GM18507 (cell line): ENCODE measurements at places on chromosomes 6 and 20.

DNA sequence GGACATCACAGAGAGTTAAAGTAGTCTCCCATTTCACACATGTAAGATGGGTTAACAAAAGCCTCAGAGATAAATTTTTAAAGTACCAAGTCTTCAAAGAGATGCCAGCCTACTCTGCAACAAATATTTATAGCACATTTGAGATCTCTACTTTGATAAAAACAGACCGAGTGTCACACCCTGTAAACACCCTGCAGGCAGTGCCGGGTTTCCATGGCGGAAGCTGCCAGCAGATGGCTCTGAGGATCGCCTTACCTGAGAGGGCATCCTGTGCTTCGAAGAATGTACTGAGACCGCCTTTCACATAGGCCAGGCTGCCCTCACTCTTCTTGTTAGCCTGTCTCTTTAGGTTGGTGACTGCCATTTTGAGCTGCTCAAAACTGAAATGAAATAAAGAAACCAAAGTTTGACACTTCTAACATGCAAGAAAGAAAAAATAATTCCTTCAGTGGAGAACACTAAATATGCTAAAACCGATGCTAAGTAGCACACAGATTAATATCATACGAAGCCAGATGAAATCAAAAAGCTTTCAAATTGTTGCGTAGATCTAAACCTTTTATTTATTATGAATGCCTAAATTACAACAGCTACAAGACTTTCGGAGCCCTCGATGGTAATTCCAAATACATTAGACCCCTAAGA is 39.3 kb downstream of the HUS1B start:
- no peak for DNase-seq

- no peak for DNase-seq
Measured at GRCh38 chr6:134753001-134753400, 196.9 kb downstream of the ALDH8A1 start.

GRCh38 chr6:39279539-39279938 is 34.7 kb downstream of the KCNK17 start:
- DNase-seq, result no peak

DNA sequence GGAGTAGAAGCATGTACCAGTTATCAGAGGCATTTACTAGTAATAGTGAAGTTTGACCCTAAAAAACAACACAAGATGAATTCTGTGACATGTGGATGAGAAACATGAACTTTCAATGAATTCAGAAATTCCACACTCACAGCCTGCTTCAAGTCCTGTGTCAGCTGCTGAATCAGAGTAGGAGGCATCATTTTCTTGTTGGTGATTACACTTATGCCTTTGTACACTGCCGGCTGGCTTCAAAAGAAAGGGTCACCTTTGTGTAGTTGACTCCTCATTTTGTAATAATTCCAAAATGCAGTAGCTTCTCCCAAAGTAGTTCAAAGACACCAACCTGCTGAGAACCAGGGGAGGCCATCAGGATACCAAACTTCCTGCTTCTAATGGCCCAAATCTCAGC is 165.5 kb downstream of the BACH2 start:
- no peak for DNase-seq

DNA sequence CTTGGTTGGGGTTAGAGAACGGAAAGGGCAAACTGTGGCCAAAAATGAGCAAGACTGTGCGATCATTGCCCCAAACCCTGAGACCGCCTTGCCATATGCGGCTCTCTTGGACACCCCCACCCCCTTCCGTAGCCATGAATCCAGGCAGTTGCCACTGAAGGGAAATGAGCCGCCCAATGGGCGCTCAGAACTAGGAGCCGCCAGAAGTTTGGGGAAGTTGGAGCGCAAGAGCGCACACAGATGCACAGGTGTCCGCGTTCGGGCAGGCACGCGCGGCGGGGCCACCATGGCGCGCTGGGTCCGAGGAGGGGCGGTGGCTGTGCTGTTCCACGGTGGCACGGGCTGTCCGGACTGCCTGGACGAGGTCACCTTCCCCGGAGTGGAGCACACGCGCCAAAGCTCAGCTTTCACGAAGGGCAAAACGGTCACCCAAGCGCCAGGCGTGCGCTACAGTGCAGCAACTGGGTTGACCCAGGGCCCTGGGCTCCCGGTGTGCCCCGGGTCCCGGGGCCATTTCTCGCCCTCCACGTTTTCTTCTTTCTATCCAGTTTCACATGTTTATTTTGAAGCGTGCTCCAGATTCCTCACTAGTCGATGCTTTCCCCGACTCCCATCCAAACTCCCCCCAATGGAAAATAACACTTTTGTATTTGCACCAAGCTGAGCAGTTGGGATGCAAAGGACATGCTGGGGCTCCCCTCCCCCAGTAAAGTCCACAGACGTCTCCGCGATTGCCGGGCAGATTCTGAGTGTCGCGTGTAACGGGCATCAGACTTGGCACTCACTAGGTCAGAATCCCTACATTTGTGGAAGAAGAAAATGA is 906 bp upstream of the PDE10A start:
- no peak for DNase-seq

DNA sequence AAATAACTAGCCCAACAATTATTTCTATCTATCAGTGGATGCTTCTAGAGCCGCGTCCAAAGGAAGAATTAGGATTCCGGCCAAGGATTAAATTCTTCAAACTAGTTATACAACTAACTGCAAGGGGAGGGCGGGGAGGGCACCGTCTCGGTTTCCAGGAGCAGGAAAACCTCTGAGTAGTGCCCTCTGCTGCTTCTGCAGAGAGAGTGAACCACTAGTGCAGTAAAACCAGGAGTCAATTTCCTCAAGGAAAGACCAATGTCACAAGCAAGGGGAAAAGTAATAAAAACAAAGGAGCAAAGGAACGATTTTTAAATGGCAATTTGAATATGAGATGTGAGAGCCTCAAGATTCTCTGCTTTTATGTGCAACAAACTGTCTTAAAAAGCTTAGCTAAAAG is 16.5 kb upstream of the UBE2J1 start:
- no peak for DNase-seq

- DNase-seq, result no peak
Measured at GRCh38 chr6:56541741-56542360, 100.8 kb downstream of the DST start.

DNA sequence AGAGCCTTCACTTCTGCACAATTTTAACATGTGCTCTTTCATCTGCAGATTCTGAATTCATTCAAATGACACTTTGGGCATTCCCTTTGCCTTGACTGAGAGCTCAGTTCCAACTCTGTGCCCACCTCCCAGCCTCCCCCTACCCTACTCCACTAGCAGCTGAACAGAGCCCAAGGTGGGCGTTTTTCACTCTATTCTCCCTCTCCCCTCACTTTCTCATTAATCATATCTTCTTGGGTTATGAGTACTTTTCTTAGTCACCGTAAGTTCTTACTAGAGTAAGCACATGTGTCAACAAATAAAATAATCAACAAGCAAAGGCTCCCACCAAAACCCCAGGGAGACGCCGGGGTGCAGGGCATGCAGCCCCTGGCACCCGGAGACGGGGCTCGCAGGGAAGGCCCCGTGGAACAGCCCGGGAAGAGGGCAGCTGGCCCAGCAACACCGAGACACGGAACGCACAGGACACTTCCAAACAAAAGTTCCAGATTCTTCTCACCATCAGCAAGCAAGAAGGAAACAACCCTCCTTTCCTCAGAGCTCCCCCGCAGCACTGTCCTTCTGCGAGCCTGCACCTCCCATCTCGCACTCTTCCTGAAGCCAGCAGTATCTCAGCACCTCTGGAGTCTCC is 34.1 kb downstream of the TAF4 start:
- no peak for DNase-seq

DNA sequence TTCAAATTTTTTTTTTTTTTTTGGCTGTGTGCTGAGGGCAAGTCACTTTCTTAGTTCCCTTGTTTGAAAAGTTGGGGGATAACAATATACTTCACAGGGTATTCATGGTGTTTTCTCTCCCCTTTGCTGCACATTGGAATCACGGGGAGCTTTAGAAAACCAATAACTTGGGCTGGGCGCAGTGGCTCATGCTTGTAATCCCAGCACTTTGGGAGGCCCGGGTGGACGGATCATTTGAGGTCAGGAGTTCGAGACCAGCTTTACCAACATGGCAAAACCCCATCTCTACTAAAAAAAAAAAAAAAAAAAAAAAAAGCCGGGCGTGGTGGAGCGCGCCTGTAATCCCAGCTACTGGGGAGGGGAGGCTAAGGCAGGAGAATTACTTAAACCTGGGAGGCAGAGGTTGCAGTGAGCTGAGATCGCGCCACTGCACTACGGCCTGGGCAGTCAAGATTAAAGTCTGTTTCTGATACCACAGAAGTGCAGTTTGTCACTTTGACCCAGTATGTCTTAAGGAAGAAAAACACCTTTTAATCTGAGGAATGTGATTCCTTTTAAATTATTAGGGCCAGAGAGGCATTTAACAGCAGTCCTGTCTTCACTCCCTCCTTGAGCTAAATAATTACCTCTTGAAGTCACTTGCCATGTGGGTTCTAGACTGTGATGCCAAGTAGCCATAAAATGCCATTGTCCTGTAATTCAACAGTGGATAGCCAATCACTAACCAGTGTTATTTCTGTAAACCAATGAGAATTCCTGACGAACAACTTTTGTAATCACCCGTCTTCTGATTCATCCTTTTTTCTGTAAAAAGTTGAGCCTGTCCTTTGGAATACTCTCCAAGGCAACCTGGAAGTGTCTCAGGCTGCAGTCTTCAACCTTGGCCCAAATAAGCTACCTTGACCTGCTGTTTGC is 16.1 kb downstream of the SRSF3 start:
- DNase-seq, result no peak

- no peak for DNase-seq
Measured at GRCh38 chr6:26613689-26614683, 17.2 kb downstream of the ABT1 start.

- no peak for DNase-seq
Measured at GRCh38 chr6:786946-787763, 94.2 kb upstream of the EXOC2 start.

DNA sequence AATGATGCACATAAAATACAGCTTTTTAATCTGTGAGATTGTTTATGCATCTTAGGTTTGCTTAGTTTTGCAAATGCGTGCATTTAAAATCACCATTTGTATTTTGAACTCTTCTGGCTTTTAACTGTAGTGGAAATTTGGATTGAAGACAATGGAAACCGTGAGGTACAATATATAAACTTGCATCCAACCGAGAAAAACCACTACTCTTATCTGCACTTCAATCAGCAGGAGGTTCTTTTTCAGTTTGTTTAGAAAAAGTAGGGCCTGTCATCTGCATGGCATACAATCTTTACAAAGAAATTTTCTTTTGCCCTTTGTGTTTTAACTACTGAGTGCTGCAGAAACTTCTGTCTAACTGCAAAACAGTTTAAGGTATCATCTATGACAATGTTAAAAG is 132.8 kb downstream of the LAMA2 start:
- DNase-seq, result no peak

DNA sequence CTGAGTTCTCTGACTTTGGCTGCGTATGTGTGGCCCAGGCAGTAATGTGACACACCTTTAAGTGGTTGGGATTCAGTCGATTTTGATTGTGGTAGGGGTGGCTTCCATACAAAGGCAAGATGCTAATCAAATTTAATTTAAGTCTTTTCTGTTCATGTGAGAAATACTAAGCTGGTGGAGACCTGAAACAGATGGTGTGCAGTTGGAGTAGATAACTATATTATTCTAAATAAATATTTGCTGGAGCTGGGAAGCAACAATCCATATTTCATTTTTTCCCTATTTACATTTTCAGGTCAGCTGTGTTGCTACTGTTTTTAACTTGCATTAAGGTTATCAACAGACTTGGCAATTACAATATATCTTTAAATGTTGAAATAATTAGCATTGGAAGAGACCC is 67.4 kb upstream of the C20orf144 start:
- DNase-seq, result no peak

DNA sequence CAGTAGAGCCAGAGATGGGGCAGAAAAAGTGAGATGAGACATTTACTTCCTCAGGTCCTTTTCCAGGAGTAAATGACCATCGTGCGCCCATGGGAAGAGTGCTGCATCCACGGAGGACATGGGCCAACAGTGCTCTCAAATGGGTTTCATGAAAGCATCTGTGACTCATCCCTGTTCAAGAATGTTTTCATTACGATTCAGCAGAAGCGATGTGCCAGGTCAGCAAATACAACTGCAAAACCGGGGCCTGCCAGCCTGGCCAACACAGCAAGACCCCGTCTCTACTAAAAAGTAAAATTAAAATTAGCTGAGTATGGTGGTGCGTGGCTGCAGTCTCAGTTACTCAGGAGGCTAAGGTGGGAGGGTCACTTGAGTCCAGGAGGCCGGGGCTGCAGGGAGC is 125.1 kb downstream of the LY86 start:
- no peak for DNase-seq

- no peak for DNase-seq
Measured at GRCh38 chr6:1778686-1779235, 169.0 kb downstream of the FOXC1 start.

DNA sequence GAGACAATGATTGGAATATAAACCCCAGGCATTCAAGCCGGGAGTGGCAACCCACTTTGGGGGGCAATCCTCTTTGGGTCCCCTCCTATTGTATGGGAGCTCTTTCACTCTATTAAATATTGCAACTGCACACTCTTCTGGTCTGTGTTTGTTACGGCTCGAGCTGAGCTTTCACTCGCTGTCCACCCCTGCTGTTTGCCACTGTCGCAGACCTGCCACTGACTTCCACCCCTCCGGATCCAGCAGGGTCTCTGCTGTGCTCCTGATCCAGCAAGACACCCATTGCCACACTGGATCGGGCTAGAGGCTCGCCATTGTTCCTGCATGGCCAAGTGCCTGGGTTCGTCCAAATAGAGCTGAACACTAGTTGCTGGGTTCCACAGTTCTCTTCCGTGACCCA is 222.8 kb upstream of the MANEA start:
- DNase-seq, result no peak

DNA sequence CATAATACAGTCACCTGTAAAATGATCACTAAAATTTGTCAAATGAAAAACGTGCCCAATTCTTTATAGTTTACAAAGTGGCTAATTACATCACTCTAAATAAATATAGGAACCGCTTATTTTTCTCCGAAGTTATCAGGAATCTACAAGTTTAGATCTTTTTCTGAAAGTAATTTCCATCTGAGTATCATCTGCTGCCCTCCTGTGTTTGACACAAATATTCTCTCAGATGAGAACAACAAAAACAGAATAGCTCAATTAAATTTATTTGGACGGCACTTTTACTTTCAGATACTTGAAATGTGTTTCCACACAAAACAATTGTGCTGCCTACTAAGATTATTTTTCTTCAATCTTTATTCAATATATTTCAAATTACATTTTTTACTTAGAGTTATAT is 5.0 kb downstream of the SF3B5 start:
- no peak for DNase-seq

DNA sequence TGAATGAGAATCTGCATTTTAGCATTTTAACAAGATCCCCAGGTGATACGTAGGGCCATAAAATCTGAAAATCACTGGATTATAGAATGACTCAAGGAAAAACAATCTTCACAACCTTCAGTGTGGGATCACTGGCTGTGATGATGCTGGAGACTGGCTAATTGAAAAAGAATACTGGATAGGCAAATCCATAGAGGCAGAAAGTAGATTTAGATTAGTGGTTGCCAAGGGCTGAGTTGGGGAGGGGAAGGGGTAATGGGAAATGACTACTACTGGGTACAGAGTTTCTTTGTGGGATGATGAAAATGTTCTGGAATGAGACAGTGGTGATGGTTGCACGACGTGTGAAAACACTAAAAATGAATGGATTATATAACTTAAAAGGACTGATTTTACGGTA is 84.1 kb downstream of the CDK19 start:
- no peak for DNase-seq
